ENCODE measurements at places on chromosomes 12 and 14.

- DNase-seq = no peak
Measured at GRCh38 chr12:25852792-25853191, 105.7 kb upstream of the RASSF8 start.

DNA sequence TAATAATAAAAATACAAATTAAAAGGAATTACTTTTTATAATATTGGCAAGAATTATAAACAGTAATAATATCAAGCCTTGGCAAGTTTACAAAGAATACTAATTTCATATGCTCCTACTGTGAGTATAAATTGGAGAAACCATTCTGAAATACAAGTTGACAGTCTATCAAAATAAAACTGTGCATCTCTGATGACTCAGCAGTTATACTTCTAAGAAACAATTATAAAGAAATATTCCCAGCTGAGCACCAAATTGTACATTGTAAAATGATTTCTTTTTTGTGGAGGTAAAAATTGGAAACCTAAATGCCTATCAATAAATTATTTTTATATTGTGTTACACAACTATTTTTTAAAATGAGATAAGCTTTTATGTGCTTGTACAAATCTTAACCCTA lies 35.5 kb upstream of the KCNC2 start:
- no peak for DNase-seq

- peak; percentile 12 for DNase-seq
Measured at GRCh38 chr12:54413284-54414190, 5.5 kb downstream of the ITGA5 start.

GRCh38 chr12:13788626-13789025 lies 192.8 kb downstream of the GRIN2B start:
- no peak for DNase-seq

- DNase-seq = no peak
Measured at GRCh38 chr14:72851635-72852034, 42.3 kb downstream of the DPF3 start.

DNA sequence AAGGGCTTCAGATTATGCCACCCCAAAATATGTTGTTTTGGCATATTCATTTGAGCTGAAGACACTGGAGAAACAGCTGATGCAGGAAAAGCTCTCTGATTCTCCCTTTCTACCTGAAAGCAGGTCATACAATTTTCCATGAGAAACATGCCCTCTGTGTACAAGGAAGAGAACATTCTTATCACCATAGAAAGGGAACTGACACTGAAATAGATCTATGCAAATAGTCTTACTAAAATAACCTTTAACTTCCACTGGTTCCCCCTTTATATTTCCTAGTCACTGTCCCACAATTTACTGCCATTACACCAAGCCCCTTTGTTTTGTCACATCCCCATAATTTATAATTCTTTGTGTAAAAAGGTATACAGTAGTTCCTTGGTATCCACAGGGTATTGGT lies 9.6 kb upstream of the PHC1 start:
- DNase-seq = no peak

- no peak for DNase-seq
Measured at GRCh38 chr14:104209985-104210816, 71.8 kb downstream of the KIF26A start.

GRCh38 chr12:59472273-59472672 lies 123.6 kb upstream of the SLC16A7 start:
- no peak for DNase-seq

- no peak for DNase-seq
Measured at GRCh38 chr12:50923361-50924130, 28.8 kb upstream of the HIGD1C start.

DNA sequence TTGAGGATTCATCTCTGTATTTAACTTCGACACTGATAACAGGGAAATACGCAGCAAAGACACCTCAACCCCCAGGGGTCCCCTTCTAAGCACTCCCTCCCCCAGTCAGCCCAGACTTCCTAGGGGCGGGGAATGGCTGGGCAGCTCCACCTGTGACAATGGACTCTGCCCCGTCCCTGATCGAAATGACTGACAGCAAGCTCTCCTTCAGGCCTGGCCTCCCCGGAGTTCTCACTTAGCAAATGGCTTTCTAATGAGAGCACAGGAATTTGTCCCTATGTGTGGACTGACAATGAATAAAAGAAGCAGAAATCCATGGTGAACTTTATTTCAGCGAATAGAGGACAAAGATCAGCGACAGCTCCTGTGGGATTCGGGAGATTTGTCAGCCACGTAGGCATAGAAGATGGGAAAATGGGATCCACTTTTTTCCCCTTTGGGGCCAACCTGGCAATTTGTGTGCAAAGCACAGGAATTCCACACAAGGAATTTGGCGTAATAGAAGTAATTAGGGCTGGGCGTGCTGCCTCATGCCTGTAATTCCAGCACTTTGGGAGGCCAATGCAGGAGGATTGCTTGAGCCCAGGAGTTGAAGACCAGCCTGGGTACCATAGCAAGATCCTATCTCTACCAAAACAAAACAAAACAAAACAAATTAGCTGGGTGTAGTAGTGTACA lies 63.8 kb downstream of the TNFAIP2 start:
- DNase-seq = no peak

DNA sequence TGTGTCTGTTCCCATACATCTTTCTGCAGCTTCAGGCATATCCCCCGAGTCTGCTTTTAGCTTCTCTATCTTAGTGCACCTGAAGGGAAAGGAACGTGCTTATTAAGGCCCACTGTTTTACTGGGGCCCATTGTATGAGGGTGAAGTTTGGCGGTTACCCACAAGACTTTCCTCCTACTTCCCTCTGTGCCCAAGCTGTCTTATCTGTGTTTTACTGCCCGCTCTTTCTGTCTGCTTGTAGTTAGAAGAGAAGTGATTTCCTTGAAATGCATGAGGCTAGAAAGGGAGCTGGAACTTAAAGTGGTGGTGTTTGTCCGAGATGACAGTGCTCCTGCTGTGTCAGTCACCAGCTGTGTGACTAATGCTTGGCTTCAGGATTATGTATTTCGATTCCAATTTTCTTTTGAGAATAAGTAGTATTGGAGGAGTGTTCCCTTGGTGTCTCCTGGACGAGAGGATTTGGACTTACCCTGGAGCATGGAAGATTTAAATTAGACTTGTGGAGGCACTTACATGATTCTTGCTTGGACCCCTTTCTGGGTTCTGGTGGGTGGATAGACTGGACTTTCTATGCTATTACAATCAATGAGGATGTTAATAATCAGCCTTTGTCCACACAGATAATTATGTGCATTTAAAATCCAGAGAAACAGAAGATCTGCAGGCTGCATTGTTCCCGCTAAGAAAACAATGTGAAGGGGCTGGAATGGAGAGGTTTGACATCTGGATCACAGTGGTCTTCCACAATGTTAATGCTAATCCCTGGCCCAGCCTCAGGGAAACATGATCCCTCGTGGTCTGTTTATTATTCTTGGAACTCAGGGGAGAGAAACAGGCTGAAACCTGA lies 13.9 kb upstream of the KRT86 start:
- DNase-seq = no peak

- DNase-seq = no peak
Measured at GRCh38 chr12:107568718-107569117, 116.9 kb upstream of the PWP1 start.

GRCh38 chr12:107405436-107405835 lies 280.2 kb upstream of the PWP1 start:
- DNase-seq = peak; percentile 4

- no peak for DNase-seq
Measured at GRCh38 chr12:62673028-62673815, 206.6 kb downstream of the MON2 start.

- no peak for DNase-seq
Measured at GRCh38 chr12:25328072-25328712, 77.5 kb upstream of the KRAS start.

DNA sequence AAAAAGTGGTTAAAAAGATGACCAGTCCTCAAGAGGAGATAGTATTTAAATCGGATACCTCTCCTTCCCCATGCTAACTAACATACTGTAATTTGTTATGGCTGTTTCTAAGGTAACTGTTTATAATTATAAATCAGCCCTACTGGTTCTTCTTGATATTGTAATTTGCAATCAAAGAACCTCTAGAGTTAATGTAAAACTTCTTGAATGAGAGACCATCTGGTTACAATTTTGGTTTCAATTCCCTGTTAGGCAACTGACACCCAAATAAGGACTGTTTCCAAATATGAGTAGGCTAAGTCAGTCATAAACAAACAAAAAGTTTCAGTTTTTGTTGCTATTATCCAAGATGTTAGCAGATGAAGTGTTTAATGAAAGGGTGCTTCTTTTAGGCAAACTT lies 120.2 kb upstream of the DNM1L start:
- no peak for DNase-seq

GRCh38 chr14:57560681-57561080 lies 67.0 kb upstream of the CCDC198 start:
- no peak for DNase-seq

GRCh38 chr14:70987041-70987440 lies 79.8 kb downstream of the PCNX1 start:
- DNase-seq = no peak

Measured in hippocampal formation (tissue), 2 donors.